ENCODE measurements at places on chromosomes 5 and 9.

DNA sequence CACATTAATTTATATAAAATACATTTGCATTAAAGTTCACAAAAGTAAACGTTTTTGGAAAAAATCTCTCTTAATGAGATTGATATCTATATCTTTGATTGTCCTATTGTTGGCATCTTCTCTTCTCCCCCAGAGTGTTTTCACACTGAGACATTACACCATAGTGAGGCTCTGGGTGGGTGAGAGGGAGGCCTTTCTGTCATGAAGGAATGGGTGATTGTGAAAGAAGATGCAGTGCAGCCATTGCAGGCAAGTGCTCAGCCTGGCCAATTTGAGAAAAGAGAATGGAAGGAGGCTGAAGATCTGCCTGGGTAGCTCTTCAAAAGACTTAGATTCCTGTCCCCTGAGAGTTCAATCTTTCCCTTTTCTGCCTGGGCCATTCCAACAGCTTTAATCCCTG, 140.8 kb downstream of the SLC12A2 start:
- DNase-seq: no peak

DNA sequence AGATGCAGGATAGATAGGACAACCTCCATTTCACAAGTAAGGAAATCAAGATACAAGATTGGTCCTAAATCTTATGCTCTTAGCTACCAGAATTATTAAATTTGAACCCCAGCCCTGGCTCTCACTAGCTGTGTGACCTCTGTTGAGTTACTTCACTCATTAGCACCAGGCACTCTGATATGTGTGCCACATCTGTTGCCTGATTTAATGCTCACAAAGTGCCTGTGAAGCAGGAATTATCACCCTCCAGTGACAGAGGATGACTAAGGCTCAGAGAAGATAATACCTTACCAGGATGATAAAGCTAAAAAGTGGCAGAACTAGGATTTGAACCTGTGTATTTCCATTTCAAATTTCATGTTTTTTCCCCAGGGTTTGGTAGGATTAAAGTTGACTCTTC, 110.0 kb downstream of the PLPPR1 start:
- DNase-seq: no peak

DNA sequence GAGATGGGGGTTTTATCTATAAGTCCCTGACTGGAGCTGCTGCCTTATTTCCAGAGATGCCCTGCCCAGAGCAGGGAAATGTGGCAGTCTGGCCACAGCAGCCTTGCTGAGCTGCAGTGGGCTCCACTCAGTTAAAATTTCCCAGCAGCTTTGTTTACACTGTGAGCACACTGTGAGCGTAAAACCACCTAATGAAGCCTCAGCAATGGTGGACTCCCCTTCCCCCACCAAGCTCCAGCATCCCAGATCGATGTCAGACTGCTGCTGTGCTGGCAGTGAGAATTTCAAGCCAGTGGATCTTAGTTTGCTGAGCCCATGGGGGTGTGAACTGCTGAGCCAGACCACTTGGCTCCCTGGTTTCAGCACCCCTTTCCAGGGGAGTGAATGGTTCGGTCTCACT, 208.7 kb upstream of the RAI14 start:
- no peak for DNase-seq

- DNase-seq: no peak
Measured at GRCh38 chr9:68678430-68678829, 26.6 kb upstream of the PIP5K1B start.

DNA sequence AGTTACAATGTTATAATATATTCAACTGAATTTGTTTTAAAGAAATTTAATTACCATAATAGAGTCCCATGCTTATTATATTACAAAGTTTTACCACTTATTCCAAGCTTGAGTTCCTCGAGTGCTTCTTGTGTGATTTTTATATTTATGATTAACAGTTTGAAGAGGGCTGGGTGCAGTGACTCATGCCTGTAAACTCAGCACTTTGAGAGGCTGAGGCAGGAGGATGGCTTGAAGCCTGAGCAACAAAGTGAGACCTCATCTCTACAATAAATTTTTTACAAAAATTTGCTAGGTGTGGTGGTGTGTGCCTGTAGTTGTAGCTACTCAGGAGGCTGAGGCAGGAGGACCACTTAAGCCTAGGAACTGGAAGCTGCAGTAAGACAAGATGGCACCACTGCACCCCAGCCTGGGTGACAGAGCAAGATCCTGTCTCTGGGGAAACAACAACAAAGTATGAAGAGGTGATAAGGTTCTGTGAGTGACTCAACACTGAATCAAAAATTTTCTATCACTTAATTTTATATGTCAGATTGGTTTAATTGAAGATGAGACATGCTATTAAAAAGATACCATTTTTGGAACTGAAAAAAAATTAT, 9.2 kb downstream of the POC5 start:
- no peak for DNase-seq

- DNase-seq: peak; percentile 15
Measured at GRCh38 chr9:125650271-125650737, 56.7 kb downstream of the MAPKAP1 start.

- no peak for DNase-seq
Measured at GRCh38 chr5:98173334-98173733, 600.1 kb upstream of the RGMB start.

DNA sequence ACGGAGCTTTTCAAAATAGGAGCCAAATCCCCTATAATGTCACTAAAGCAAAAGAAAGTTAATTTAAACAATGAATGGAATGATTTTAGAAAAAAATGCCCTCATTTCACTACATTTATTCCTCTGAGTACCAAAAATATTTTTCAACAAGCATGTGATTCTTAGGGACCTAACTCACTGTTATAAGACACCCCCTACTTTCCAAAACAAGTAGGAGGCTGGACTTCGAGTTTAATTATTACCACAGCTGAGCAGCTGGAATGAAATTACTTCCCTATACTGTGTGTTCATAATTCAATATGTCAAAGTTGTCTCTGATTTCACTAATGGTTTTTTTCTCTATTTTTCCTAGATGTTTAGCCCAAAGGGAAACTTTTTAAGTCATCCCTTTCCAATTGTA, 61.6 kb downstream of the SAXO1 start:
- no peak for DNase-seq

DNA sequence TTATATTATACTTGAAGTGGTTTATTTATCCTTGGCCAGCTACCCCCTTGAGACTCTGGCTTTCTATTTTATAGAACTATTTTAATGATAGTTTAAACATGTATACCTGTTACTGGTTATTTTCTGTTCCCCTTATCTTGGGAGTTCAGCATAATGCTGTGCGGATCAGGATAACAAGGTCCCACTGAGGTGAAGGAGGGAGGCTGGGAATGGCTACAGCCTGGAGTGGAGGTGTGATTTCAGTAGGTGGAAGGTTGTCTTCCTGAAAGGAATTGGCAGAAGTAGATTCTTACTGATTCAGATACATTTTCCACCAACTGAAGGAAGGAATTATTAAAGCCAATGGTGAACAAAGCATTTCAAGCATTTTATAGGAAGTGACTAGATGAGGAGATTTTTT, 38.9 kb downstream of the PAM start:
- no peak for DNase-seq

DNA sequence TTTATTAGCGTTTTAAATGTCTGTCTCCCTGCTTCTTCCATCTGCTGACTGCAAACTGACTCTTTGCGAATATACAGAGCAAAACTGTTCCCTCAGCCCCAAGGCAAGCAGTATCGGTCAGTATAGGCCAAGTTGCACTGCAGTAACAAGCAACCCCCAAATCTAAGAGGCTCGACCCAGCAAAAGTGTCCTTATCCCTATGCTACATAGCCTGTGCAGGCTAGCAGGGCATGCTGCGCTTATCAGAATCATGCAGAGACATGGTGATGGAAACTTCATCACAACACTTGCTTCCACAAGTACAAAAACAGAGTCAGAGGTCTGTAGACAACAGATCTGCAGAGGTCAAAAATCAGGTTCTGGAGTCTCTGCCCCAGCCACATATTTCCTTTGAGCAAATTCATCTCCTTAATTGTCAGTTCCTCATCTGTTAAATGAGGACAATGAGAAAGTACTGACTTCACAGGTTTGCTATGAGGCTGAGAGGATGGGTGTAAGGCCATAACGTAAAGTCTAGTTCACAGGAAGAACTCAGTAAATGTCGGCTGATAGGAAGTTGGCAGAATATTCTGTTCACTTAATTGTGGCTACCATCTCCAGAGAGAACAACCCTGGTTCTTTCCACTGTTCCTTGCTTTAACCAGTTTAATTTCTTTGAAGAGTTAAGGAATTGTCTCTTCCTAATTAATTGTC, 9.6 kb upstream of the IL17B start:
- DNase-seq: no peak

- peak; percentile 23 for DNase-seq
Measured at GRCh38 chr9:95181226-95181818, 136.2 kb downstream of the FANCC start.

DNA sequence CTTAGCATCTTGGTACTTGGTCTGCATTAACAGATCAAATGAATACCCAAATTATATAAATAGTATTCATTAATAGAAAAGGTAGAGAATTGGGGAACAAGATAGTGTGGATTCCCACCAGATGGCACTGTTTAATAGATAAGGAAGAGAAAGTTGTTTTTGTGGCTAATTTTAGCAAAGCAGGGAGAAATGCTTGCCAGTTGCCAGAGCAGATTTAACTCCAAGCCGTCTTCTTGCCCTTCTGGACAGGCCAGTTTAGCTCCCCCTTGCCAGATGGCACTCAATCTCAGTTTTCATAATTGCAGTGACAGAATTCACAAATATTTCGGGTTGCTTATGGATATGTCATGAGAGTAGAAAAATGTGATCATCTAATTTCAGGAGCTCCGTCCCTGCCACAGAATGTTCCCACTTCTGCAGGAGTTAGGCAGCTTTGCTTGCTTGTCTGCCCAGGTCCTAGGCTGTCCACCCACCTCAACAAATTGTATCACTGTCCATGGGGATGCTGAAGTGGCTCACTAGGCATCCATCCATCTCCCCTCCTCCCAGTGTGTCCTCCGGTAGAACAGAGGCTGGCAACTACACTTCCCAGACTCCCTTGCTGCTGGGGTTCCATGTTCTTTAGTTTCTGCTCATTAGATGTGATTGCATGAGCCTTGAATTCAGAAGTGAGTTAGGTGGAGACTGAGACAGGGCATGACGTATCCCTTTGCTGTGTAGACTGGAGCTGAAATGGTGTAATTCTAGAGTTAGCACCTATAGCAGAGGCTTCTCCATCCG, 11.8 kb upstream of the HEXB start:
- peak; percentile 29 for DNase-seq

GRCh38 chr5:55850839-55851674, at the start of gene IL31RA:
IL31RA (plus strand) TSS chr5:55851357; CDS start chr5:55851571, 214 bp downstream.
- DNase-seq: no peak

DNA sequence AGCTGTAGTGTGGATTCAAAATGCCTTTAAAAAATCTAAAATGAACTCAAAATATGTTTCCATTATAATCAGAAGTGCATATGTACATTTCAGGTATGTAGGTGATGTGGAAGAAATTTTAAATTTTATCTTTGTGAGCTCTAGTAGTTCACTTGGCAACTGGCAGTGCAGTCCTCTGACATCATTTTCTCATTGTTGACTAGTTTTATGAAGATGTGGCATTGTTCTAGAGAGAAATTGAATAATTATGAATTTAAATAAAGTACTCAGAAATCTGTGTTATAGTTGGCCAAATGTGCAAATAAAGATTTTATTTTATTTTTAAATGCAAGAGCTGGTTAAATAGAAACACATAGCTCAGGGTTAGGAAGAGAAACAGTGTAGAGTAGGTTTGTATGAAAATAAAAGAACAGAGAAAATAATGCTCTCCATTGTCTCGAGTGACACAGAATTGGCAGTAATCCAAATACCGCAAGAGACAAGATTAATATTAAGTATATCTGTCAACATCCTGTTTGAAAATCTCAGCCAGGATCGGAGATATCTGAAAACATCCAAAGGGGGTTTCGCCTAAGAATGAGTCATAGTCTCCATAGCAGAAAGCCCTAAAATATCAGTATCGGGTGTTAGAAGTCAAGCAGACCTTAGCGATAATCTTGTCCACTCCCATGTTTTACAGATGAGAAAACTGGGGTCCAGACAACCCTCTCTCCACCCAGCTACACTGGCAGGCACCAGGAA, 189.4 kb downstream of the CCDC192 start:
- DNase-seq: peak; percentile 43

GRCh38 chr9:28653216-28653615, 1079.9 kb upstream of the C9orf72 start:
- DNase-seq: no peak

- no peak for DNase-seq
Measured at GRCh38 chr9:79685577-79685976, 113.8 kb downstream of the TLE4 start.

GRCh38 chr5:157164521-157164920, 1.5 kb downstream of the GARIN3 start:
- no peak for DNase-seq

- no peak for DNase-seq
Measured at GRCh38 chr5:53542926-53543325, 17.5 kb upstream of the NDUFS4 start.

GRCh38 chr5:112475747-112476365, 56.8 kb upstream of the EPB41L4A start:
- DNase-seq: no peak

Data from CD4-positive, alpha-beta T cell treated with Interleukin-21 for 1 hour (primary cell).